ENCODE measurements at places on chromosomes 3 and 15.

DNA sequence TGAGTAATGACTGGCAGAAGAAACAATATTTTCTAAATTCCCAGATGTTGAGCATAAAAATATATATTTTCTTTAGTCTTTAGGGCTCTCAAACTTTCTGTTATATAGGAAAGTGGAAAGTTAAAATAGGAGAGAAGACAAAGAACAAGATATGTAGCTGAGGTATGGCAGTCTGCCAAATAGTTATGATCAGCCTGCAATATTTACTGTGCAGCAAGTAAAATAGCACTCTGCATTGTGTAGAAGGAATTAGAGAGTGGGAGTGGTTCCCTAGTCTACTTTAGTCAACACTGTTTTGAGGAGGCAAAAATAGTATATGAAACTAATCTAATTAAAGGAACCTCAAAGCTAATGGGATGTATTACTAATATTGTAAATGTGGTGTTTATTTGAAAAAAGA lies 978.1 kb upstream of the ALCAM start:
- peak; percentile 67 for DNase-seq

- DNase-seq: no peak
These were observed 42.4 kb downstream of the RAB6B start for GRCh38 chr3:133853063-133853924.

DNA sequence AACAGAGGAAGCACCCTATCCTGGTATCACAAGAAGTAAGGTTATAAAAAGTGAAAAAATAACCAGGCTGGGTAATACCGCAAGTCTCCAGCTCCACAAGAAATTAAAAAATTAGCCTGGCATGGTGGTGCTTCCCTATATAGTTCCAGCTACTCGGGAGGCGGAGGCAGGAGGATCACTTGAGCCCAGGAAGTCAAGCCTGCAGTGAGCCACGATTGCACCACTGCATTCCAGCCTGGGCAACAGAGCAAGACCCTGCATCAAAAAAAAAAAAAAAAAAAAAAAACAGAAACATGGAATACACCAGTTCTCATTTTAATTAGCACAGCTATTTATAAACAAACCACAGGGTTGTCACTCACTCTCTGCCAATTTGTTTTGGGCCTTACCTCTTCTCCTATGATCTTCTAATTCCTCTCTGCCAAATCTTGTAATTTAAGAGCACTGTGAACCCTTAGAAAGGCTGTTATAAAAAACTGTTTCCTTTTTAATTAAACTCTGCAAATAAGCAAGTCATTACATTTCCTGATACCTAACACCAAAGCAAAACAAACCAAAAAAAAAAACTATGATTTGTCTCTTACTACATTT lies 22.6 kb downstream of the DCUN1D1 start:
- no peak for DNase-seq

DNA sequence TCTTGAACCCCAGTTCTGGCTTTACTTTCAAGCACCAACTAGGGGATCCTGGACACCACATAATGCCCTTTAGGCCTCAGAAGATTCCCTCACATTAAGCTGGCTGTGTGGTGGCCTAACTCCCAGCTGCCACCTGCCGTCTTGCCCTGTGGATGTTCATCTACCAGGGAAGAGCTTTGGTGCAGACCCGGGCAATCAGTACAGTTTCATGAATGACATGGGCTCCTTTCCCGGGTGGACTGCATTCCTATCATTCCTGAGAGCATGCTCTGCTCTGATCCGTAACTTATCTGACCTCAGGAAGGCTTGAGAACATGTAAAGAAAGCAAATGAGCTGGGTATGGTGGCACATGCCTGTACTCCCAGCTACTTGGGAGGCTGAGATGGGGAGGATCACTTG lies 50.0 kb upstream of the GSK3B start:
- DNase-seq: no peak

Data from NCI-H1105 (cell line).